HS-5 (cell line): ENCODE measurements at places on chromosomes 12 and 14.

DNA sequence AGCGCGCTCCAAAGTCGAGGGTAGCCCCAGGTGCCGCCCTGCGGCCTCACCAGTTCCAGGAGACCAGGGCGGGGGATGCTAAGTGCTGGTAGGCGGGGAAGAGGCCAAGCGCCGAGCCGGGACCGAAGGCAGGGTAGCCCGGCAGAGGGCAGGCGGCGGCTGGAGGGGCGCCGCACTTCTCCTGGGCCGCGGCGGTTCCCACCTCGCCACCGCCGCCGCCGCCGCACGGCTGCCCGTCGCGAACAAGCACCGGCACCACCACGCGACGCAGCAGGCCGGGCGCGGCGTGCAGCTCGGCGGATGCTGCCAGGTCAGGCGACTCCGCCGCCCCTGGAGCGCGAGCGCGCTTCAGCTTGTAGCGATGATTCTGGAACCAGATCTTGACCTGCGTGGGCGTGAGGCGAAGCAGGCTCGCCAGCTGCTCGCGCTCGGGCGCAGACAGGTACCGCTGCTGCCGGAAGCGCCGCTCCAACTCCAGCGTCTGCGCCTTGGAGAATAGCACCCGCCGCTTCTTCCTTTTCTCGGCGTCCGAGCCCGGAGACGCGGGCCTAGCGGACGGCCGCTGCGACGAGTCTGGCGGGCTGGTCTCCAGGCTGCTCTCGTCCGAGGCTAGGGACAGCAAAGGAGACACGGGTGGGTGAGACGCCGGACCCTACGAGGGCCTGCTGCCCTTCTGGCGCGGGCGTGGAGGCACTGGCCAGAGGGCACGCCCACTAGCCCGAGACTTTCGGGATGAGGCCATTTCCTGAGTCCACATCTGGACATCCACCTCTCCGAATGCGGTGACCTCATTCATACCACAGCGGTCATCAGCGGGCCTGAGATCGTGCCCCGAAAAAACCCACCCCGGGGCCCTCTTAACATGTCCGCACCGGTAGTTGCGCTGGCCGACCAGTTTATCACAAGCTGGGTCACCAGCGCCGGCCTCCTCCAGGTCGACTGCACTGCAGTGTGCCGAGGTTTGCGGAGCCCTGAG is 1.3 kb downstream of the NKX2-8 start:
- peak; percentile 28 for DNase-seq

DNA sequence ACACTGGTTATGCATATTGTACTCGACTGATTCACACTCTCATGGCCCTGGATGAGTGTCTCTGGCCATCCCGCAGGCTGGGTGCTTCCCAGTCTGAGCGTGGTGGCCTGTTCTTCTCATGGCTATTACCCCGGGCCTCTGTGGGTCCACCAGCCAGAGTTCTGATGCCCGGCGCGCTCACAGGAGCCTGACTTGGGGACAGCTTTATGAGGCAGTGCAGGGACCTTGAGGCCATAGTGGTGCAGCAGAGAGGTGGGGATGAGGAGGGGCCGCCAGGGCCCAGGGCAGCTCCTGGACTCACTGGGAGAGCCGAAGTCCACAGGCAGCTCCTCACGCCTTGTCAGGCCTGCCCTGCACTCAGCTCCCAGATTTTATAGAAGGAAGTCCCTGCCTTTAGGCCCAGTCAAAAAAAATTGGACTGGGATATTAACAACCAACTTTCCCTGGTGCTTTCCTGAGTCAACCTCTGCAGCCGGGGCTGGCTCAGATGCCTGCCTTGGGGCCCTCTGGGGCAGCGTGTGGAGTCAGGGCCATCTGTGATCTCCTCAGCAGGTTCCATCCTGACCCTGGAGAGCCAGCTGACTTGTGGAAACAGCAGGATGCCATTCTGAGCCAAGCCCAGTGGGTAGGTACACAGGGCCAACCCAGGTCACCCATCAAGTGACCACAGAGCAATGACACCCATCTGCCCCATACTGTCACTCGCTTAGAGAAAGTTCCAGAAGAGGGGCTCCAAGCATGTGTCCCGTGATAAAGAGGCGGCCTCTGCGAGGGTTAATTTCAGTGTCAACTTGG is 89.4 kb upstream of the DIO3 start:
- no peak for DNase-seq

DNA sequence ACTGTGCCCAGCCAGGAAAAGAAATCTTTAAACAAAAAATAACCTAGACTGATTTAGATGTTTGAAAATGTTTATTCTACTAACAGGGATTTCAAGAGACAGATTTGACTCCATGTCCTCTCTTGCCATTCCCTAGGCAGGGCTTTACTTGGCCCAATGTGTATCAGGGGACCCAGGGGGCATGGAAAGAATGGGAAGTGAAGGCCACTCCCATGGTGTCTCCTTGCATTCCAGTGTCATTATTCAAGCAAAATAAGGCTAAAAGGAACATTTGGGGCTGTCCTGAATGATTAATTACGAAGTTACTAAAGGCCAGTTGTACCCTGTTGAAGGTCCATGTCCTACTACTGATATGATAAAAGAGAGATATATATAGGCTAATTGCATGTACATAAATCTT is 151.9 kb upstream of the ATF7IP start:
- no peak for DNase-seq

GRCh38 chr12:15670756-15671155 is 118.4 kb downstream of the EPS8 start:
- DNase-seq: no peak

GRCh38 chr12:56537546-56537945 is 15.9 kb downstream of the RBMS2 start:
- DNase-seq: no peak

DNA sequence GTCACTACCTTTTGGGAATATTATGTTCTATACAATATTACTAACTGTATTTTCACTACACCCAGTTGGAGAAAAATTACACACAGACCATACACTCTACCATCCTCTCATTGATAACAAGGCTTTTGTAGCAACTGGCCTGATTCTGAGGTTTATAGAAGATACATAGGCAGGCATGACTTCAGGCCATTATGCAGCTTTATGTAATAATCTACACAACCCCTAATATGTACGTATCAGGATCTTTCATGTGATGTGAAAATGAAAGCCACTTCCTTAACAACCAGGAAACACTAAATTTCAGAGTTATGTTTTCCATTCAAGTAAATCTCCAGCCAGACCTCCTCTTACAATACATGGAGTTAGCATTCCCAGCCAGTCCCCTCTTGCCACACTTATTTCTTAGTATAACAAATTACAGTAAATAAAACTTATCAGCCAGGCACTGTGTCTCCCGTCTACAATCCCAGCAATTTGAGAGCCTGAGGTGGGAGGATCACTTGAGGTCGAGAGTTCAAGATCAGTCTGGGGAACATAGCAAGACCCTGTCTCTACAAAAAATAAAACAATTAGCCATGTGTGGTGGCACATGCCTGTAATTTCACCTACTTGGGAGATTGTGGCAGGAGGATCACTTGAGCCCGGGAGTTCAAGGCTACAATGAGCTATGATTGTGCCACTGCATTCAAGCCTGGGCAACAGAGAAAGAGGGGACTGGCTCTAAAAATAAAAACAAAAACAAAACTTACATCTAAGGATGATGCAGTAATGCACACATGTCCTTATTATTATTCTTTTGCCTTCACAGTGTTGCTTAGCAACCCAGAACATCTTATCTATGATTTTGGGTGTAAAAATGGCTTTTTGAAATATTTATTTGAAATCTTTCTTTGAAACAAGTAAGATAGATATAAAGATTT is 10.4 kb upstream of the OSBPL8 start:
- no peak for DNase-seq

DNA sequence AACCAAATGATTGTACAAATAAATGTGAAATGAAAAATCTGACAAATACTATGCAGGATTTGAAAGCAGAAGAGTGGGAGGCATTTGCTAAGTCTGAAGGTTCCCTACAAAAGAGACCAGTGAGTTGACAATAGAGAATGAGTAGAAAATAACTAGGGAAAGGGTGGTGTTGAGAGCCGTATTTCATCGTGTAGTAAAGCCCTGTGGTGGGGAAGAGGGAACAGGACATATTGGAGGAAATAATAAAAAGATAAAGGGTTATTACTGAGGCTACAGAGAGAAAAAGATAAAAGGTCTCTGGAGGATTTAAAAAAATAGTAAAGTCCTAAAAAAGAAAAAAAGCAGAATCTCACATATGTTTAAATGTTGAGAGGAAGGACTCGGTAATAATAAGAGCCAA is 268.8 kb downstream of the DUSP6 start:
- DNase-seq: no peak

GRCh38 chr12:79557690-79558315 is 133.0 kb downstream of the PAWR start:
- no peak for DNase-seq

DNA sequence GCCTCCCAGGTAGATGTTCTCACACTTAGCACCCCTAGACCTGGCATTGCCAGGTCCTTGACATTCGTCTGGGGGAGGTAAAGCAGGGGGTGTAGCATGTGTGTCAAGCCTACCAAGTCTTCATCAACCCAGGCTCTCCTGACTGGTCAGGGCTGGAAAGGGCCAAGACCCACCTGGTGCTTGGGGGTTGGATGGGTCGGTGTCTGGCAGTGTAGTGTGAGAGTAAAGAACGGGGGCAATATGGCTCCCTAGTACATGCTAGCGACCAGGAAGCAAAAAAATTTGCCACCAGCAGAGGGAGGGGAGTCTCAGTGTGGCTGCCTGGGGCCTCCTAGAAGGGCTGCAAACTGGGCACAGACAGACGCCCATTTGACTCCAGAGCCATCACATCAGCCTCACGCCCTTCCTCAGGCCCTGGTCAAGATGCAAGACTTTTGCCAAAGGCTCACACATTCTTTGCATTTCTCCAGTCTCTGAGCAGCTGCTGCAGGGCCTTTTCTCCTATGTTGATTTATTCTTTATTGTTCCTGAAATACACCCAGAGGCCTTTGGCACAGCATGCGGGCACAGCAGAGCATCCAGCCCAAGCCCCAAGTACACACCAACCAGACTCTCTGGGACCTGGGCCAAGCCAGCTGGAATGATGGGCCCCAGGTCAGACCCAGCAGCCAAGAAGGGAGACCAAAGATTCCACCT is 38.3 kb upstream of the PNMA1 start:
- DNase-seq: no peak
